HCT116 (cell line): ENCODE measurements at places on chromosomes 11 and 22. TPM values are rescaled to one million over a fixed set of nuclear protein-coding genes. Genes with fewer than 3 reads are reported as not detected.

The ABCG4 gene
- 1.9 TPM for total RNA-seq

DNA sequence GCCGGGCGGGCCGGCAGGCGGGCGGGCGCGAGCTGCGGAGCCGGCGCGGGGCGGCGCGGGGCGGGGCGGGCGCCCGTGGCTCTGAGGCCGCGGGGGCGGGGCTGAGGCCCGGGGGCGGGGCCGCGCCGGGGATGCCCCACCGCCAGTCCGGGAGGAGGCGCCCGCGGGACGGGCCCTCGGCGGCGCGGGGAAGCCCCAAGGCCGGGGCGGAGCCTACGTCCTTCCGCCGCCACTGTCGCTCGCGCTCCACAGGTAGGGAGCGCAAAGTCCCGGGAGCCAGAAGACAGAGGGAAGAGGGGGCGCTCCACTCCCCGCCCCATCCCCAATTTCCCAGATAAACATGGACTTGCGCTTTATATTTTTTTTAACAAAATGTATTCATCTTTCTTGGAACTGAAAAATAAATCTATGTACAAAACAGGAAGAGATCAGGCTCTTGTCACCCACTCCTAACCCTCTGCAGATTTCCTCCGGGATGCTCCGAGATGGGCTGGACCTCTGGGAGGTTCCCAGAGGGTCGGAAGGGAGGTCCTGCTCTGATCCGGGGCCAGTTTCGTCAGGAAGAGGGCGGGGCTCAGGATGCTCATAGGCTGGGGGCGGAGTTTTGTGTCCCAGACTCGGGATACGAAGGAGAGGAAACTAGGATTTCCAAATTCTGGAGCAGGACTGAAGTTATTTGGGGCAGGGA is at the start of gene MAP4K2:
Gene MAP4K2, minus strand, starts transcription at position 57 of the 688 bp plus-strand sequence. CDS start 65 bp downstream, outside the sequence.
- peak within 1 kb of the TSS; percentile 83 for H3K4me3 ChIP-seq
- peaks cover 47% of the 10 kb centered on the region for H3K4me1 ChIP-seq
- H3K36me3 ChIP-seq = peaks cover 5% of the 10 kb centered on the region
- no peaks in the 10 kb centered on the region for H3K27me3 ChIP-seq

- no peaks in the 10 kb centered on the region for H3K36me3 ChIP-seq
- DNase-seq = no peak
- no peak overlapping the region for H3K27ac ChIP-seq
- H3K27me3 ChIP-seq = peaks cover 23% of the 10 kb centered on the region
- no peaks in the 10 kb centered on the region for H3K4me1 ChIP-seq
These were observed 78.4 kb upstream of the TP53I11 start for GRCh38 chr11:45028911-45029682.

- DNase-seq = no peak
- peaks cover 50% of the 10 kb centered on the region for H3K27me3 ChIP-seq
- H3K4me3 ChIP-seq = no peak overlapping the region
- no peaks in the 10 kb centered on the region for H3K36me3 ChIP-seq
These were observed 24.3 kb upstream of the VWA5A start for GRCh38 chr11:124090996-124091395.

The PTGDR2 gene
- total RNA-seq = 0.12 TPM

- no peaks in the 10 kb centered on the region for H3K36me3 ChIP-seq
- peaks cover 13% of the 10 kb centered on the region; the same call in 1 of the 2 replicates for H3K27me3 ChIP-seq
- peak; percentile 58 for DNase-seq
- H3K27ac ChIP-seq = no peak overlapping the region
- no peak overlapping the region for H3K4me3 ChIP-seq
- peaks cover 4% of the 10 kb centered on the region; the same call in 1 of the 2 replicates for H3K4me1 ChIP-seq
These were observed 11.0 kb upstream of the PTPN5 start for GRCh38 chr11:18802381-18803257.

DNA sequence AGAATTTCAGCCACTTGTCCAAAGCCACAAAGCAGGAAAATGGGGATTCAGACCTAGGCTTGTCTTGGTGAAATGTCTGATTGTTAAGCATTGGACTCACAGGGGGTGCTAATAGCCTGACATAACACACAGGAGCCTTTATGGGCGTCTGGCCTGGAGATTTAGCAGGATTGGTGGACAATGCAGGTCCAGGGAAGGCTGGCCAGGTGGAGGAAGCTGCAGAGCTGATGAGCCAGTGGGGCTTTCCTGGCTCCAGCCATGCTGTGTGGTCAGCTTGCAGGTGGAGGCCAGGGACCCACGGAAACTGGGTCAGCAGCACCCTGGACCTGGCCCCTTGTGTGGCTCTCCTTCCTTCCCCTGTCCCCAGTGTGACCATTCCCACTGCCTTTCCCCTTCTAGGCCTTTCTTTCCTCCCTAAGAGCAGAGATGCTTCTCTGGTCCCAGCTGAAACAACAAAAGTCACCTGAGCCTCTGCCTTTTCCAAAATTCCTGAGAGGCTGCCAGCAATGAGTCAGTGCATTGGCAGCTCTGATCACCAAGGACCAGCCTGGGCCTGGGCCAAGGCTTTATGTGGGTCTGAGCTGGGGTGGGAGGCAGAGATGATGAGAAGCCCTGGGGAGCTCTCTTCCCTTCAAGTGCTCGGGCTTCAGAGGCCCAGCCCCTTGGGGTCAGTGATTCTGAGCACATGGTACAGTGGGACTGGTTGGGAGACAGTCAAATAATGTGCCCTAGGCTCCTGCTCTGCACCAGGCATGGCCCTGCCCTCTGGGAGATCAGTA is 85.2 kb downstream of the CCDC81 start:
- no peak overlapping the region for H3K27ac ChIP-seq
- H3K27me3 ChIP-seq = no peaks in the 10 kb centered on the region
- peak; percentile 27 for DNase-seq
- H3K4me1 ChIP-seq = peaks cover 15% of the 10 kb centered on the region
- no peak overlapping the region for H3K4me3 ChIP-seq
- H3K36me3 ChIP-seq = no peaks in the 10 kb centered on the region

- no peaks in the 10 kb centered on the region for H3K4me1 ChIP-seq
- H3K36me3 ChIP-seq = peaks cover 4% of the 10 kb centered on the region
- H3K4me3 ChIP-seq = no peak overlapping the region
- no peak overlapping the region for H3K27ac ChIP-seq
These were observed 8.2 kb upstream of the F2 start for GRCh38 chr11:46710821-46711269.

The ARHGEF12 gene
- total RNA-seq = 81.4 TPM

GRCh38 chr11:33656768-33657167 is 43.9 kb downstream of the C11orf91 start:
- H3K36me3 ChIP-seq = no peaks in the 10 kb centered on the region
- 0 out of 2 replicates have a peak, but pooled peaks cover 4% of the 10 kb centered on the region for H3K4me1 ChIP-seq
- no peaks in the 10 kb centered on the region for H3K27me3 ChIP-seq
- H3K27ac ChIP-seq = no peak overlapping the region

GRCh38 chr11:131674051-131674755 is 303.8 kb downstream of the NTM start:
- H3K27me3 ChIP-seq = no peaks in the 10 kb centered on the region
- no peak overlapping the region for H3K4me3 ChIP-seq
- no peaks in the 10 kb centered on the region for H3K36me3 ChIP-seq

The BATF2 gene
- 2.1 TPM for total RNA-seq

The MRGPRF gene
- 0.76 TPM for total RNA-seq

DNA sequence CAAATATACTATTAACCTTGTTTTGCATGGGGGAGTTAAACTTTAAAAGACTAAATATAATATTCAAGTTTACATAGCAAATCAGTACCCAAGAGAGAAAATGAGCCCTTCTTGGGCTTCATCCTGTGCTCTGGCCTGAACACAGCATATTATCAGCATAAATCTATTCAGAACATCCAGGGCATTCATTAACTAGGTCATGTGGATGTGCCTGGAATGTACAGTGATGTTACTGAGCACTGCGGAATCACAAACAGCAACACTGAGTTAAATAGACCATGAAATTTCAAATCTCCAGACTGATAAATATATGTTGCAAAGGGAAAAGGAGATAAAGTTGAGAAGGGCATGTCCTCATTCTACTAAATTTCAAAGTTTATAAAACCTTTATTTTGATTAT is 426.4 kb downstream of the AASDHPPT start:
- H3K27ac ChIP-seq = no peak overlapping the region
- H3K4me1 ChIP-seq = no peaks in the 10 kb centered on the region
- no peak overlapping the region for H3K4me3 ChIP-seq
- H3K27me3 ChIP-seq = no peaks in the 10 kb centered on the region

DNA sequence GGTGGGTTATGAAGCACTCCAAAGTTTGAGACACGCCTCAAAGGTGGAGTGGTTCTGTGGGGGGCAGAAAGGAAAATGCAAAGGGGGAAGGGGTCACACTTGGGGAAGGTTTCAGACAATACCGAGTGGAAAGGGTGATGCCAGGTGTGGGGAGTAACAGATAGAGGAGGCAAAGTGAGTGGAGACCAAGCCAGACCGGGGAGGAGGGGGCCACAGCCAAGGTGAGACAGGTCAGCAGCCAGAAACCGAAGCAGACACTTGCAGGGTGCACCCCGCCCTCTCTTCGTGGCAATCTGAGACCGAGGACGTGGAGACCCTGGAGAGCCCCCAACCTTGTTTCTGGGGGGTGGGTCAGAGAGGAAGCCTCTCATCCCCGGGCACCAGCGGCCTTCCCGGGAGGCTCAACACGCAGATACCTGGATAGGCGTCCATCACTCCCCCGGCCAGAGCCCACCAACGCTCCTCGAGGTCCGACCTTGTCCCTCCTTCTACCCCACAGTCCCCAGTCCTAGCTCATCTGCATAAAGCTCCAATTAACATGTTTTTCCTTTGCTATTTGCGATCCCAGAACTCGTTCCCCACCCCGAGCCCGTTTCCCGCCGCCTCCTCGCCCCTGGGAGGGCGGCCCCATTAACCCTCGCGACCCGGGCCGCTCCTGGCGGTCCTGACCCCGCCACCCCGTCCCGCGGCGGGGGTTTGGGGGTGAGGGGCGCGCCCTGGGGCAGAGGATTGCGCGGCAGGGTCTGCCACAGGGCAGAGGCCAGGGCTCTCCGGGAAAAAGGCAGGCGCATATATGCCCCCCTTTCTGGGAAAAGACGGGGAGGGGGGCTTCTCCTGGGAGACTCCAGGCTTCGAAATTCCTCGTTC is 21.8 kb downstream of the RTN4RL2 start:
- no peak for DNase-seq
- no peak overlapping the region for H3K4me3 ChIP-seq
- no peaks in the 10 kb centered on the region for H3K36me3 ChIP-seq
- no peaks in the 10 kb centered on the region for H3K27me3 ChIP-seq

GRCh38 chr22:17906978-17907747 is 117.2 kb downstream of the MICAL3 start:
- H3K4me3 ChIP-seq = no peak overlapping the region
- H3K27ac ChIP-seq = no peak overlapping the region
- H3K36me3 ChIP-seq = peaks cover 10% of the 10 kb centered on the region
- H3K4me1 ChIP-seq = peaks cover 6% of the 10 kb centered on the region; the same call in 1 of the 2 replicates
